ENCODE measurements at places on chromosomes 6 and 20.

DNA sequence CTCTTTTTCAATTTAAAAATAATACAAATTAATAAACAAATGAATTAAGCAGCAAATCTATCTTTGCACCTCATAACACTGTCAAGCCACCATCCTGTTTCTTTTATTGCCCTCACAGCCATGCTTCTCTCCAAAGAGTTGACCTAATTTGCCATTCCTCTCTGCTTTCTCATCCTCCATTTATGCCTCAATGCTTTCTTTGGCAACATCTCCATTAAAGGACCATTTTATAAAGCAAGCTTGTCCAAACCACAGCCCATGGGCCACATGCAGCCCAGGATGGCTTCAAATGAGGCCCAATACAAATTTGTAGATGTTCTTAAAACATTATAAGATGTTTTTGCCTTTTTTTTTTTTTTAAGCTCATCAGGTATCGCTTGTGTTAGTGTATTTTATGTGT is 26.4 kb upstream of the MEI4 start:
- DNase-seq, result no peak

DNA sequence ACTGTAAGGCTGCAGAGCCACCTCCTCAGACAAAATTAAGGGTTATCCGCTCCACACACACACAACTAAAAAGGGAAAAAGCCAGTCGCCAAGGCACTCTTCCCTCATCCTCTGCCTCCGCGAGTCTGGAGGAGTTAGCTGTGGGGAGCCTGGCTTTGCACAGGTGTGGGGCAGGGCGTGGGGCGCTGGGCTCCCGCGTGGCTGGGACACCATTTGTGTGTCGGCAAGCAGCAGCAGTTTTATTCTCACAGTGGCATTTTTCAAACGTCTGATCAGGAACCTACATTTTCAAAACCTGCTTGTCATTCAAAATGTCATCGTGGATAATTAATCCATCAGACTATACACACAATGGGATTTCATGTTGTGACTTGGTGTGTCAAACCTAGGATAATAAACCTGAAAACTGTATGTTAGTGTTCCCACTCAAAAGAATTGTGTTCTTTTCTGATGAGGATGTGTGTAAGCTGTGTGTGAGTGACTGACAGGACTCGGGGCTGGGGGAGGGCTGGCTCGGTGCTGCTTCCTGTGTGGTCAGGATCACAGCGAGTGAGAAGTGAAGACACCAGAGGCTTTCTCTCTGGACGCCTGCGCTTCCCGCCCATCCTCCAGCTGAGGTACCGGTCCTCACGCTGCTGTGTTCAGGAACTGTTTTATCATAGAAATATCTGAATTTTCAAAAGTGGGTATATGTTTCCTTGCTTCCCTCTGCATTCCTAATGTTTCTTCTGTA is 83.1 kb downstream of the IRF4 start:
- DNase-seq, result peak; percentile 52

- DNase-seq, result no peak
These were observed 74.2 kb downstream of the FILIP1 start for GRCh38 chr6:75419416-75419815.

DNA sequence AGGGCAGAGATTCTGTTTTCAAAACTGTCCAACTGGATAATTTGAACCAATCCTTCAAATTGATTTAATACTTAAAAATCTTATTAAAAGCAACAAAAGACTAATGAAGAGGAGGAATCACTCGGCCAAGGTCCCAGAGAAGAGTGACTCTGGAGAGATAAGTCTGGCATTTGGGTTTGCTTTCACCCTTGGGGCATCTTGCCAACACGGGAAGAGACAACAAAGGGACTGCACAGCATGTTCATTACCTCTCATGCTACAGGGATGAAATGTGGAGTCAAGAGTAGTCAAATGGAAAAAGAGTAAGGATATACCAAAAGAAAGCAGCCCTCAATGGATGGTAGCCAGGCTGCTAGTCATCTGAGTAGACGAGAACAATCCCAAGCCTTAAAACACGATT is 68.2 kb downstream of the KHDRBS2 start:
- DNase-seq, result no peak

GRCh38 chr6:166572370-166573261 is 13.9 kb downstream of the RAMACL start:
- DNase-seq, result no peak

DNA sequence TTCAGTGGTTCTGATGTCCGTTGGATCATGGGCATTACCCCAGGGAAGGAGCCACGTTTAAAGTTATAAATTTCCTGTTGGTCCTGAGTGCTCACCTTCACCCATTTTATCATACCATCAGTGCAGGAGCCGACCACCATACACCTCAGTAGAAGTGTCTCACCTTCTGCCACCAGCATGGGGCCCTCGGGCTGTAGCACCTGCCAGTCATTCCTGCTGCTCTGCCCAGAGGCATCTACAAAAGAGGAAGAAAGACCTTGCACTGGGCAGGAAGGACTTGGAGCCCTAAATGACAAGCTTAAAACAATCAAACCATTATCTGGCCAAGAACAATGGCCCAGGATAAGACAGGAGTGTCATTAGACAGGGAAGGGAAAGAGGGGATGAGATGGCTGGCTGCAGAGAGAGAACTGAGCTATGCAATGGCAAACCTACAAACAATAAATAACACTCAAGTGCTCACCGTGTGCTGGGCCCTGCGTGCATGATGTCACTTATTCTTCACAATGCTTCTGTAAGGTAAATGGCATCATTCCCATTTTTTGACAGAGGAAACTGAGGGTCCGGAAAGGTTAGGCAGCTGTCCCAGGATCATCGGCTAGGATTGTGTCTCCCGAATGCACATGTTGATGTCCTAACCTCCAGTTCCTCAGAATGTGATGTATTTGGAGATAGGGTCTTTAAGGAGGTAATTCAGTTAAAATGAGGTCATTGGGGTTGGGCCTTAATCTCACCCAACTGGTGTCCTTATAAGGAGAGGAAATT is 11.2 kb downstream of the SIRPB2 start:
- no peak for DNase-seq

DNA sequence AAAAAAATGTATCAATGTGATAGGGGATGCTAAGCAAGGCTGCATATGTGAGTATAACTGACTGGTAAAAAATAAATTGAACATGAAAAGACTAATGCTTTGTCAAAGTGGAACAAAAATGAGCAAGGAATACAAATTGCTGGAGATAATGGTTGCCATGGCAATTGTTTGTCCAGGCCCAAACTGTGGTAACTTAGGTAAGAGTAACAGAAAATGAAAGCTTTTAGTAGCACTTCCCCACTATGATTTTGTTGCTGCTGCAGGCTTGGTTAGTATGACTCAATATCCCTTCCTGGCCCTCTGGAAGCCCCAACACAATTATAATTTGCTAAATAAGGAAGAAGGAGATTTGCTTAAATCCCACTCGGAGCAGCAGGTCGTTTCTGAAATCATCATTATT is 577.1 kb downstream of the DOK5 start:
- no peak for DNase-seq

DNA sequence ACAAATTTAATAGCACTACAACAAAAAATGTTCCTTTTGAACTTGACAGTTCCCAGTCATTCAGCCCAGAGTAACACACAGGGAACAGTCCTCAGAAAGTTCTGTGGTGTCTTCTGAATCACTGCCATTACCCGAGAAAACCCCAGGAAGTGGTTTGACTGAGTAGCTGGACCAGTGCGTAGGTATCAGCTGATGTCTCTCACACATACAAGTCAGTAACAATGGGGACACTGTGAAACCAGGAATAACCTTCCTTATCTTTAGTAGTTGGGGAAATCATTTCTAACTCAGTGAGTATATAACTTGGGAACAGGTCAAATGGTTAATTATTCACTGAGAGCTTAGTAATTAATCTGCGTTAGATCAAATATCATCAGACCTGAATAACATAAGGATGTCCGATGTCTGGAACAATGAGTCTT is 73.1 kb downstream of the HIVEP2 start:
- peak; percentile 61 for DNase-seq

DNA sequence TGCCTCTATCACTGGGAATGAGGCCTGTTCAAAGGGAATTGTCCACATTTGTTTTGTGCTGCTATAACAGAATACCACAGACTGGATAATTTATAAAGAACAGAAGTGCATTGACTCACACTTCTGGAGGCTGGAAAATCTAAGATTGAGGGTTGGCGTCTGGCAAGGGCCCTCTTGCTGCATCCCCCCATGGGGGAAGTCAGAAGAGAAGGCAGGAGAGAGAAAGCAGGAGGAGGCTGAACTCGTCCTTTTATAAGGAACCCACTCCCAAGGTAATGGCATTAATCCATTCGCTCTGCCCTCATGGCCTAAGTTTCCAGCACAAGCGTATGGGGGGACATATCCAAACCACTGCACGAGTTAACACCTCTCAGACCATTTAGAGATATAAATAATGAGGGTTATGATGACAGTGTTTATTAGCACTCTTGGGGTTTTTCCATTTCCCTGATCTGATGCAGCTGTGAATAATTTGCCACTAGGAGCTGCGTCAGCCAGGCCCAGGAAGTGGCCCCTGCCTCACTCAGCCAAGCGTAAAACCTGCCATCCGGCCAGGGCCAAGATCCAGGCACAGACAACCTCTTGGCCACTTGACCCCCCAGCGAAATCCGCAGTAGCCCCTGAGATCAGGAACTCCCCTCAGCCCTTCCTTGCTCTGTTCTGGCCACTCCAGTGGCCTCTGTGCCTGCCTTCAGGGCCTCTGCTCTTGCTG is 14.2 kb upstream of the SLCO4A1 start:
- DNase-seq, result no peak

- DNase-seq, result no peak
These were observed 547.2 kb upstream of the JAG1 start for GRCh38 chr20:11221046-11221445.

- peak; percentile 40 for DNase-seq
These were observed 79.0 kb downstream of the PSMG4 start for GRCh38 chr6:3337521-3338350.

DNA sequence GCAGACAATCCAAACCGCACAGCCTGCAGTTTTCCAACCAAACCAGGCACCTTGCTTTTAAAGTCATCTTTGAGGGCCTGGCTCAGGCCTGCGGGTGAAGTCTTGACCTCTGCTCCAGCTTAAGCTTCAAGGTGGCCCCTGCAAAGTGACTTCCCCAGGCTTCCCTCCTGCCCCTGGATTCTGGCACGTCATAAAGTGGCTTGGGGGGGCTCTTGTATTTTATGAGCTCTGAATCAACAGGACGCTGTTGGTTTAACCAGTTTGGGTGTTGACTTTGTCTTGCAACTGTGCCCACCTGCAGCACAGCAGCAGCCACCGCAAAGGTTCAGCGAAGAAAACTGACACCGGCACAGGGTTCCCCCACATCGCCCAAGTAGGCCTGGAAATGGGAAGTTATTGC is 81.2 kb downstream of the NFATC2 start:
- DNase-seq, result no peak

DNA sequence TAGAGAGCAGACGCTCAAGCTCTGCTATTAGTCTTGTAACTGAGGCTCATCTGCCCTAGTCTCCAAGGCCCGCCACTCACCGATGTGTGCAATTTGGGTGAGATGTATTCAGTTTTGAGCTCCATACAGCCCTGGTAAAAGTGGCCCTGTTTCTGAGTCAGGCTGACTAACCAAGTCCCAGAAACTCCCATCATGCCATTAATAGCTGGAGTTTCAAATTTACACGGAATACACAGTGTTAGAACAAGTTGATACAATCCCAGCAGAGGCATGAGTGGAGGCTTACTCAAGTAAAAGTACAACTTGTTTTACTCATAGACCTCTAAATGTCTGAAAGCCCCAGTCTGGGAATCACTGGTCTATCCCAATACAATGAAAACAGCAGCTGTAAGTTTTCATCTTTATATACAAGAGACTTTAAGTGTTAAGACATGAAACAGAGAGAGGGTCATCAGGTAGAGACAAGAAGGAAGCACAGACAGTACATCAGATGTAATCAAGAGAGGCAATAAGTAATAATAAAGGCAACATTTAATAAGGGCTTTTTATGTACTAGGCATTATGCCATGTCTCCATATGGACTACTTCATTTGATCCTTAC is 42.4 kb downstream of the RTN4IP1 start:
- no peak for DNase-seq

- no peak for DNase-seq
These were observed 18.7 kb upstream of the DUSP22 start for GRCh38 chr6:273551-274058.

DNA sequence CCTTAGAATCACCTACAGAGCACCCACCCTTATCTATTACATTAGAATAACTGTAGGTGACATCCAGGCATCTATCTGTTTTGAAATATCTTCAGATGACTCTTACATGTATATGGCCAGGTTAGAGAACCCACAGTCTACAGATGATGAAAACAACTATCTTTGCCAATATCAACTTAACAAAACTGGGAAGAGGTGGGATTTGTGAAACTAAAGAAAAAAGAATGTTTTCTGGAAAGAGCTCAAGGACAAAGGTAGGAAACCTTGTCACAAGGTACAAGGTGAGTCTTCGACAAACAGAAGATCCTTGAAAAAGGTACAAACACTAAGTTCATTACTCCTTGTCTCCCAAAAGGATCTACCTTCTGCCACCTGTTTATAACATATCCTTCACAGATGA is 47.0 kb upstream of the DST start:
- DNase-seq, result no peak

DNA sequence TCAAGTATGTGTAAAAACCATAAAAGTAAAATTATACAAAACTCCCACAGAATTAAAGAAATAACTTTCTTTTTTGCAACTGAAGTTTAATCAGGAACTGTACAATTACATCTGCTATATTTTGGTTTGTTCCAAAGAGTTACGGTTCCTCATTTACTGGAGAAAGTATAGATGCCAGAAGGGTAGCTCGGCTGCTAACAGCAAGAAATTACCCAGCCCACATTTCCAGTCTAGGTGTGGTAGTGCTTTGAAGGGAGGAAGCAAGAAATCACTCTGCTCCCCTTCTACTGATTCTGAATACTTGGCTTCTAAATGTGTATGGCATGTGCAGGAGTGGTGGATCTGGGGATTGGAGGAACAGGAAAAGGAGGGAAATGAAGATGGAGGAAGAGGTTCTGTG is 441.3 kb downstream of the CDC5L start:
- DNase-seq, result peak; percentile 41

- DNase-seq, result no peak
These were observed 4.6 kb downstream of the DACT2 start for GRCh38 chr6:168314948-168315347.

DNA sequence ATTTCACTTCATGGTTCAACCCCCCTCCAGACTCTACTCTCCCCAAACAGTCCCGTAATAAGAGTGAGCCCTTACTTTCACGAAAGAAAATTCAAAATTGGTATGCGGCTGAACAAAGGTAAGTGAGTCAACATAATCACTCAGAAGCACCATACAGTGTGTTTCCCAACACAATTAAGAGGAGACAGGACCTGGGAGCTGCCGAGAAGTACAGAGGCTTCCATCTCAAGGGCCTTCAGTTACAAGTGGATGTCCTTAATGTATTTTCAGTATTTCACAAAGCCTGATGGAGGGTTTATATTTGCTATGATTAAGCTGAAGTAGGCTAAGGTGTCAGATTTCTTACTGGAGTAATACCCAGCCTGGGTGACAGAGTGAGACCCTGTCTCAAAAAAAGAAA is 51.1 kb downstream of the MYO6 start:
- DNase-seq, result no peak

GRCh38 chr6:47478233-47479139 is 897 bp downstream of the CD2AP start:
- peak; percentile 17 for DNase-seq

Measured in inflammatory macrophage (primary cell).